Right lung (tissue), 10 donors: ENCODE measurements at places on chromosomes 3 and 15. TPM values are rescaled to one million over a fixed set of nuclear protein-coding genes. Genes with fewer than 3 reads are reported as not detected.

DNA sequence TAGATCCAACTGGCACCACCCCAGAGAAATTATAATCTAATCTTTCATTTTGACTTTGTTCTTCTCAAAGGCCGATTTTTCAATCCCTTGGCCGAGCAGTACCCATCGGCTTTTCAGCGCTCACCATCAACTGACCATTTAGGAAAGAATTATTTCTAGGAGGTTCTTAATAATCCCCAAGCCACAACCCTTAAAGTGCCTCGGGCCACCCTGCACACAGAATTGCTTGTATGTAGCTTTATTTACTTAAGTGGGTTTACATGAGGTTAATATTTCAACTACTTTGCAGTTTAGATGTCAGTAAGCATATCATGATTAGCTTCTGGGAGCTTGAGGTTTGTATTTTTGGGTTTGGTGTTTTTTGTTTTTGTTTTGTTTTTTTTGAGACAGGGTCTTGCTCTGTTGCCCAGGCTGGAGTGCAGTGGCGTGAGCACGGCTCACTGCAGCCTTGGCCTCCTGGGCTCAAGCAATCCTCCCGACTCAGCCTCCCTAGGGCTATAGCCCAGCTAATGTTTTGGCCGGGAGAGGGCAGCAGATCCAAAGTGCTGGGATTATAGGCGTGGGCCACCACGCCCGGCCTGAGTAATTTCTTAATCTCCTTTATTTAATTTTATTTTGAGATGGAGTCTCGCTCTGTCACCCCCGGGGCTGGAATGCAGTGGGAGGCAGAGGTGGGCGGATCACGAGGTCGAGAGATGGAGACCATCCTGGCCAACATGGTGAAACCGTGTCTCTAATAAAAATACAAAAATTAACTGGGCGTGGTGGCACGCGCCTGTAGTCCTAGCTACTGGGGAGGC, 801 bp upstream of the CDAN1 start:
- no peak for DNase-seq

GRCh38 chr3:184724699-184725098, 12.8 kb upstream of the MAGEF1 start:
- no peak for DNase-seq

DNA sequence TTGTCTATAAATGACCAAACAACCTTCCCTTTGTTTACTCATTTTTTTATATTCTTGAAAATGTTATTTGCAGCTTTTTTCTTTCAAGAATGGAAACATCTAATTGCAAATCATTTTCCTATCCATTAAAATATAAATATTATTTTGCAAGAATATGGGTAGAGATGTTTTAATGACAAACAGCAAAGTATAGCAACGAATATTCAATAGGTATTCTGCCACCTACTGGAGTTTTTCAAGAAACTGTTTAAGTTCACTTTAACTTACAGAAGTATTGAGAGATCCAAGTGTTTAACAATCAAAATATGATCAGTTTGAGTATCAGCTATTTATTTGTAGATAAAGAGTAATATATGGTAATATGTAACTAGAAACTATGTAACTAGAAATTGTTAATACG, 6.9 kb upstream of the EOGT start:
- no peak for DNase-seq

- no peak for DNase-seq
These were observed 69.1 kb upstream of the MAGI1 start for GRCh38 chr3:66107855-66108254.

DNA sequence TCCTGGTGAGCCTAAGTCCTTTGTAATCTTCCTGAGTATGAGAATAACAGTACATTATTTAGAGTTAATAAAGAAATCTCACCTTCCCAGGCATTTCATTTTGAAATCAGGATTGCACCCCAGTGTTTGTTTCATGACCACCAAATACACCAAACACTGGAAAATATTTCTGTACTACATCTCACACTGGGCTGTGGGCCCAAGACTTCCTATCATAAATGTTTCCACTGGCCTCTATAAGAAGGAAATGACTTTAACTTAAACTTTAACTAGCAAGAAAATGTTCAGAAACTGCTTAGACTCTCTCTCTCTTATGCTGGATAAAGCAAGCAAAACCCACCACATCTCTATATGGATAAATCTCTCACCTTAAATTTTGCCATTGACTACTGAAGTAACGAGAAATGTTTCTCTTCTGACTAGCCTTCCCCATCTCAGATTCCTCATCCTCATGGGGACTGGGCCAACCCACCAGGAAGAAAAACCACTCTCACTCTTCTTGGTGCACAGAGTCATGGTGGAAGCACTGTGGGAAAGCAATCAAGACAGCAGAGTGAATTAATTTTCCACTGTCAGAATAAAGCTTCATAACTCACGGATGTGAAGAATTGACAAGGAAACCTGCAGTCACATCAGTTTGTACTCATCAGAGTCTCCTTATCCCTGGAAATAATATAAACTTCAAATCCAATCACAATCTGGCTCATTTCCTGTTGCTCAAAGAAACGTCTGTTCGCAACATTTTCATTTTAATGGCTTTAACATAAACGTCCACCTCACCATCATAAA, 859.6 kb downstream of the EPHA3 start:
- DNase-seq = no peak

DNA sequence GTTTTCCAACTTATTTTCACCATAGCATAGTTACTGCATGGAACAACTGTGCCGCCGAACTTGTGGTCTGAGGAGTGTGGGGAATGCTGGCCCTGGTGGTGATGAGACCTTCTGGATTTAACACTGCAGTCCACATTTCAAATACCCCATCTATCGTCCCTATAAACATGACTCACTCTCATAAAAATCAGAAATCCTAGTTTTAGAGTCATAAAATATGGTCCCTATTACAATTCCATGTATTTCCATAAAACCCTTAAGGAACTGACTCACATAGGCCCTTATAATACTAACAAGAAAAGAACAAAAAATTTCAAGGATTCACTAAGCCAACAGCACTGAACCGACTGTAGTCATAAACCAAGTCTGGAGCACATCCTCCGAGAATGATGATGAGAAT, 147.2 kb downstream of the FOXP1 start:
- no peak for DNase-seq

DNA sequence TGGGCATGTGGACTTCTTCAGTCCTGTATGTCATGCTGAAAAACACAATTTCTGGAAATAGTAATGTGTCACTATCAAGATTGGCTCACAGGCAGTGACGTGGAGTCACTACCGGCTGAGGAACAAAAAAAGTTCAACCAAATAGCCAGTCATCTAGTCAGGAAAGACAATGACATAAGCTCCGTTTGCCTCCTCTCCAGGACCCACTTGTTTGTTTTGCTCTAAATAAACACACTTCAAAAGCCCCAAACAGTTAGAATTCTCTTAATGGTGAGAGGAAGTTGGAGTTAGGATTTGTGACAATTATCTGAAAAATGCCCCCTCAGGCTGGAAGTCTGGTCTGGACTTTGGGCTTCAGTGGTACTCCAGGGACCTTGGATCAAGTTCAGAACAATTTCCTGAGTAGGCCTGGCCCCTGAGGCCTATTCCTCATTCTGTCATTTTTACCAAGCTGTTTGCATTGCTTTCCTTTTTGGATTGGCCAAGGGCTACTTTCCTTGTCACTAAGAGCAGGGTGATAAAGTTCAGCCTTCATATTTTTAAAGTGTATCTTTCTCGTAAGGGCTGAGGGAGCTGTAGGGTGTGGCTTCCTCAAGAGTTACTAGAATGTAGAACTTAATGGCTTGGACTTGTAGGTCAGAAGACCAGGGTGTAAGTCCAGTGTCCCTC, 98.9 kb downstream of the EOMES start:
- no peak for DNase-seq

GRCh38 chr3:15726043-15726442, 71.7 kb downstream of the ANKRD28 start:
- no peak for DNase-seq

DNA sequence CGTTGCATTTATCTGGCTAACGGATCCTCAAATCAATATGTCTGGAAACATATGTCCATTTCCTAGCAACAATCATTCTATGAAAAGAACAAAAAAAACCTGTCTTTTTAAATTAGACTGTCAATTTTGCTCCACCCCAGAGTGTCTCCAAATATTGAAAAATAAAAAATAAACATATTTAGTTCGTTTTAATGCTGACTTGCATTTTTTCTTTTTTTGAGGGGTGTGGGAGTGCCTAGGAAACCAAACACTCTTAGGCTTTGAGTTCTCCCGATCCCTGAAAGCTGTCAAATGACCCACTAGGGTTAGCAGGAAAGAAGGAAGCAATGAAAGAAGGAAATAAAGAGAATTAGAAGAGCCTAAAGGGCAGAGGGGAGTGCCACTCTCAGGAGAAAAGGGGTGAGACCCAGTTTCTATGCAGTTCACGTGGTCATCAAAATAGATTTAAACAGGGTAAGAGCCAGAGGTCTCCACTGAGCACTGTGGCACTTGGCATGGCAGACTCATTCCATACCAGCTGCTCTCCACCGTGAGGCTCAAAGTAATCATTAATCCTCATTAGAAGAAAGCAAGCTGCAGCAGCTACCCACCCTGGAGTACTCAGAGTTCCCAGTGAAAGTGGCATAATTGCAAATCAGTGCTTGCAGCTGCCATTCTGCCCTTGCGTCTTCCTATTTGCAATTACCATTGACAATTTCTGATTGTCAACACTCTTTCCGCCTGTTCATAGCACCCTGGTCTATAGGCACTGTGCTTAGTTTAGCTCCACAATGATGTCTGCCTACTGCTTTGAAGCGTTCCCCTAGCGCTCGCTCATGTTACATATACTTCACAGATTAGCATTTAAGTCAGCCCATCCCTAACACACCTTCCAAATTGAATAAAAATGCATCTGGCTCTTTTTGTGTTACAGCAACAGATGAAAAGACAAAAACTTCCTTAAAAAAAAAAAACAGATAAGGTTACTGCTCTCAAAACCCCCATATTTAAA, 32.3 kb downstream of the PDZRN3 start:
- DNase-seq = no peak

- no peak for DNase-seq
These were observed 387.0 kb upstream of the CBLB start for GRCh38 chr3:106255870-106256248.

GRCh38 chr3:34056951-34057390, 258.5 kb downstream of the PDCD6IP start:
- no peak for DNase-seq

DNA sequence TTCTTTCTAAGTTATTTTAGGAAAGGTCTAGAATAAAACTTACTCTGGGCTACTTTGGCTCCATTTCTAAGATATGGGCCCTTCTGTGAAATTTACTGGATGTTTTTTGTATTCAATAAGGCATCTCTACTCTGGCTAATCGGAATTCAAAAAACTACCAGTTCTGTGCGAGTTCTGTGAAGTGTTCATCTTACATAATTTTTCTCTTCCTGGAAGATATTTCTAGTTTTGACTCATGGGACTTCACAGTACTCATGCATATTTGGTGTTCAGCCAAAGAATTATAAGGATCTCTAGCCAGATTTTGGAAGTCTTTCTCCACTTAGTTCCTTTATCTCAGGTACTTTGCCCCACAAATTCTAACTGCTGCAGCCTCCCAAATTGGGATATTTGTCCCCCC, 46.4 kb upstream of the MBNL1 start:
- DNase-seq = no peak

Gene THPO
- 1.1 TPM for polyA plus RNA-seq

Gene ACTRT3
- polyA plus RNA-seq = 2.3 TPM

Gene AMIGO3
- 2.6 TPM for polyA plus RNA-seq
